ENCODE measurements at places on chromosomes 6 and 20.

GRCh38 chr20:4038676-4039370, 23.5 kb upstream of the RNF24 start:
- no peak for DNase-seq

- no peak for DNase-seq
Measured at GRCh38 chr6:87553159-87553765, 36.5 kb downstream of the RARS2 start.

- no peak for DNase-seq
Measured at GRCh38 chr20:37990571-37991151, 42.6 kb downstream of the TTI1 start.

GRCh38 chr6:105851113-105851580, 235.0 kb upstream of the PRDM1 start:
- no peak for DNase-seq

GRCh38 chr6:128479048-128479666, 41.2 kb downstream of the PTPRK start:
- DNase-seq = no peak

GRCh38 chr6:159110013-159110412, 59.2 kb upstream of the FNDC1 start:
- no peak for DNase-seq

DNA sequence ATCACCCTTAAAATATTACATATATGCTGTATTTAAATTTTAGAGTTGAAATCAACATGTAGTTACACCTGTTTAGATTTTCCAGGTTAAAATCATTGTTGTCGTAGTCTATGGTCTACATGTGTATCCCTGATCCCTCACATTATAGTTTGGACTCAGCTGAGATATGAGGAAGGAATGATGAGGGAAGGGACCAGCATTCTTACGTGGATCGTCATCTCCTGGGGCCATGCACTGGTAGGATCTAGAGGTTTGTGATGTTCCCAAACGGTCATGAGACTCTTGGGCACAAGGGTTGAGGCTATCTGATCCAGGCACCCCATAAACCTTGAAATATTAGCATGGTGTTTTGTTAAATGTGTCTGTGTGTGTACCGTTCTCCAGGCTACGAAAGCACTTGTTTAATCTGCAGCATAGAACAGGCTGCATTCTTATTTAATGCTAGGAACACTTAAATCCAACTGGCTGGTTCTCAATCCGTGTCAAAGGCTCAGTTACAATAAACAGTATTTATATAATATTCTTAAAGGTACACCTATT, 55.4 kb downstream of the IPCEF1 start:
- DNase-seq = no peak

- no peak for DNase-seq
Measured at GRCh38 chr6:115363379-115363778, 697.3 kb downstream of the FRK start.

DNA sequence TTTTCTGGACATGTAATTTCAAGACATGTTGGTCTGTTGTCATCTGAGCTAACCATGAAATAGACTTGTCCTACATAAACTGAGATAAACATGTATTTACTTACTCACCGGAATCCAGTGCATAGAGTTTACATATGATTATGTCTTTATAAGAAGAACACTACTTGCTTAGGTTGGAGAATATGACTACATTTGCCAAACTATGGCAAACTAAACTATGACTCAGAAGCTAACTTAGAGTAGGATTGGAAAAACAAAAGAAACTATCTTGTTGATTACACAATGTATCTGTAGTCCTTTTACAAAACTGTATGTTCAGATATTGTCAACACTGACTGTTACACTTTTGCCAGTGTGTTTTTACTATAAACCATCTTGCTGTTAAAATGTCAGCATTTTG, 113.3 kb downstream of the CRYBG1 start:
- no peak for DNase-seq

GRCh38 chr6:150537491-150537890, 62.2 kb upstream of the PLEKHG1 start:
- no peak for DNase-seq

DNA sequence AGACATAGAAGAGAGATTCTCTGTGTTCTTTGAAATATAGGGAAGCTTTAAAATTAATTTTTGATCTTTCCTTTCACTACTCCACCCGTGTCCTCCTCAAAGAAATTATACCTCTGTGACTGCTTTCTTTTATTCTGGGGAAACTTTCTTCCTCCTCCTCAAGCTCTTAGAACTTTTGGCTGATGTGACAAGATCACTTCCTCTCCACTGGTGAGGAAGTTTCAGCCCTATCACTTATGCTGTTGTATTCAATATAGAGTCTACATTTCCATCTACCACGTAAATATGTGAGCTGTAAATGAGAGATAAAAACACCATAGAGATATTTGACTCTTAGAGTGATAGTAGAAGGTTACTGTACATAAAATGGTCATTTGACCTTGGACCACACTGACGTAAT, 141.9 kb upstream of the SASH1 start:
- DNase-seq = no peak

GRCh38 chr20:3590164-3590563, 73.0 kb downstream of the GFRA4 start:
- no peak for DNase-seq

GRCh38 chr6:70414813-70415212, 1.5 kb downstream of the FAM135A start:
- no peak for DNase-seq

GRCh38 chr6:56259234-56260077, 12.1 kb upstream of the COL21A1 start:
- DNase-seq = no peak

DNA sequence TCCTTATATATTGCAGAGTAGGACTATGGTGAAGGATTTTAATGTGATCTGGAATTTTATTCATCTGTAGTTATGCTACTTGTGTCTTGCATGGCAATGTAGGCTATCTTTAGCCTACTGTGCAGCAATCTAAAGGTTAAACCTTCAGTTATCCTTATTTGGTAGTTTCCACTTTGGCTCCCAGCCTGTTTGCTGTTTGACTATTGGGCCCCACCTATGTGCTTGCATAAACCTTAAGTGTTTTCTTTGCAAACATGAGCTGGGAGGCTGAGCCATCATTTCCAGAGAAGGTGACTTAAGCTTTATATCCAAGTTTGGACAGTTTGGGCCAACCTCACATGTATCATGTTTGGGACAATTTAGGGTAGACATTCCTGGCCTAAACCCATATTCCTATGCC, 537.5 kb downstream of the BTBD3 start:
- DNase-seq = no peak

- DNase-seq = no peak
Measured at GRCh38 chr6:3698021-3698420, 53.5 kb downstream of the PXDC1 start.

DNA sequence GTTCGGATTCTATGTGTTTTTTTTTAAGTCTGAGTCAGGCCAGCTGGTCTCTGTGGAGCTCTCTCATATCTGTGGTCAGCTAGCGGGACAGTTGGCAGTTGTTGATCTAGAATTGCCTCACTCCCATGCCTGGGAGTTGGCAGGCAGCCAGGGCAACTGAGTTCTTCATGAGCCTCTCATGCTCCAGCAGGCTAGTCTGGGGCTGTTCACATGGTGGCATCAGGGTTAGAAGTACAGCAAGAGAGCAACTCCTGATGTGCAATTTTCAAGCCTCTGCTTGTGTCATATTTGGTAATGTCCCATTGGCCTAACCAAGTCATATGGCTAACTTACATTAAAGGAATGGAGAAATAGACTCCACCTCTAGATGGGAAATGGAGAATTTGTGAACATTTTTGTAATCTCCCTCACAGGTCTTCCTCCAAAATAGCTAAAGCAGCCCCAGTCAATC, 6.7 kb upstream of the IFT52 start:
- DNase-seq = no peak

GRCh38 chr6:1595271-1596087, 14.2 kb upstream of the FOXC1 start:
- no peak for DNase-seq

DNA sequence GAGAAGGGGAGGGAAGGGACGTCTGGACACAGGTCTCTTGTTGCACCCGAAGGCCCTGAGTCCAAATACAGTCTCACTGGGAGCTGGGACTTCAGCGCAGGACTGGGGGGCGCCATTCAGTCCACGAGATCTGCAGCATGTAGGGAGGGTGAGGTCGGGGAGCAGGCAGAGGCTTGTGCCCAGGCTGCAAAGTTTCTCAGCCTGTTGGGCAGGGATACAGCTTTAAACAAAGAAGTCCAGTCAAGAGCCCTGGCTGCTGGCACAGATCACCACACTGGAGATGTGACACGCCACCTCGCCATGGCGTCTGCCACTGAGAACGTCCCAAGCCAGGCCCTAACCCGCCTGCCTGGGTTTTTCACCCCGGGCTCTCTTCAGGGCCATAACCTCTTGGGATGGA, 256.6 kb downstream of the DLL1 start:
- DNase-seq = no peak

GRCh38 chr6:53342217-53342616, 6.5 kb downstream of the ELOVL5 start:
- DNase-seq = no peak

DNA sequence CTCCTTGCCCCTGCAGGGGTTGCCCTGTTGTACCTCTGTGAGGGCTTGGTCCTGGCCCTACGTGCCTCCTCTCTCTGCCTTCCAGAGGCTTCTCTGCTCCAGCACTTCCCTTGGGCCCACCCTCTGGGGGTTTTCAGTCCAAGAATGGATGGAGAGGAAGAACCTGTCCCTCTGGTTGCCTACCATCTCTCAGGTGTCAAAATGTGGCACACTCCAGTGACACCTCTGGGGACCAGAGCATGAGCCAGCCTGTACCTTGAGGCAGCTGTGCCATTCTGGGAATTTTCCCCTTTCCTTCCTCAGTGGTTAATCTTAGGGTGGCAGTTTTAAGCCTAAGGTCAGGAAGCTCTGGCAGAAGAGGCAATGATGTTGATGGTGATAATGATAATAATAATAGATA, 115.2 kb upstream of the ARMC2 start:
- DNase-seq = no peak

DNA sequence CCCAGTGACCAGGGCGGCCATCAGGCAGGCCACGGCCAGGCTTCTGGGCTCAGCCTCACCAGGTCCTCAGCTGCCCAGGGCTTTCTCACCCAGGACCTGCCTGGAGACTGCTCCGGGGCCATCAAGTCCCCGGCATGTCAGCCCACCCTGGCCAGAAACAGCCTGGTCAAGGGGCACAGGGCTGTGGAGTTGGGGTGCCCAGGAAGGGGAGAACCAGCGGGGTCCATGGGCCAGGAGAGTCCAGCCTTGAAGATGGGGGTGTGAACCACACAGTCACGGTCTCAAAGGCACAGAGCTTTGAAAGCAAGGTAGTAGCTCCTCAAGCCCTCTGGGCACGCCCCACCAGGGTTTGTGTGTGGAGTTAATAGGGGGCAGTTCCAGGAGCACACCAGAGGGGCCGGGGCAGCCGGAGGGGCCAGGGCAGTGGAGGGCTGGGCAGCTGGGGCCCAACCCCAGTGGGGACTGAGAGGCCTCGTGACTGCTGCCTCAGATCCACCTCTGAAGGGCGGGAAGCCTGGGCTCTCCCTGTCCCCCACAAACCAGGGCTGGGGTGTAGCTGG, 48.0 kb upstream of the BHLHE23 start:
- no peak for DNase-seq

GRCh38 chr6:35139924-35140638, 1.1 kb downstream of the TCP11 start:
- DNase-seq = no peak

- DNase-seq = no peak
Measured at GRCh38 chr20:37185686-37186085, 6.3 kb upstream of the MROH8 start.

GRCh38 chr6:89295981-89296380, 19.1 kb downstream of the GABRR2 start:
- DNase-seq = no peak

- no peak for DNase-seq
Measured at GRCh38 chr20:54611708-54612412, 136.5 kb downstream of the DOK5 start.

DNA sequence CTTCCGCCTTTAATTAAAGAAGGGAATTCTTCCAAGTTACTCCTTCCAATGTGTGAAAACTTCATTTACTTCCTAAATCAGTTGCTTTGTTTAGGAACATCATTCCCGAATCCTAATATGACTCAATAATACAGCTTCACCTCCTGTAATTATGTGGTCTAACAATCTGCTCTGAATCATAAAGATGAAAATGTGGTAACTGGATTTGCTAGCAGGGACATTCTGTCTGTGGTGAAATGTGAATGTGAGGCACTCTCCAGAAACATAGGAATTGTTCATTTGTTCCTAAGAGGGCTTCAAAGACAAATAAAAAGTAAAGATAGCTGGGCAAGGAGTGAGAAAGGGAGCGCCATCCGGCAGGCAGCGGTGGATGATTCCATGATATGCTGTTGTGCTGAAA, 678.1 kb downstream of the KIF16B start:
- no peak for DNase-seq

GRCh38 chr6:91240878-91241603, 654.2 kb upstream of the MAP3K7 start:
- DNase-seq = no peak

DNA sequence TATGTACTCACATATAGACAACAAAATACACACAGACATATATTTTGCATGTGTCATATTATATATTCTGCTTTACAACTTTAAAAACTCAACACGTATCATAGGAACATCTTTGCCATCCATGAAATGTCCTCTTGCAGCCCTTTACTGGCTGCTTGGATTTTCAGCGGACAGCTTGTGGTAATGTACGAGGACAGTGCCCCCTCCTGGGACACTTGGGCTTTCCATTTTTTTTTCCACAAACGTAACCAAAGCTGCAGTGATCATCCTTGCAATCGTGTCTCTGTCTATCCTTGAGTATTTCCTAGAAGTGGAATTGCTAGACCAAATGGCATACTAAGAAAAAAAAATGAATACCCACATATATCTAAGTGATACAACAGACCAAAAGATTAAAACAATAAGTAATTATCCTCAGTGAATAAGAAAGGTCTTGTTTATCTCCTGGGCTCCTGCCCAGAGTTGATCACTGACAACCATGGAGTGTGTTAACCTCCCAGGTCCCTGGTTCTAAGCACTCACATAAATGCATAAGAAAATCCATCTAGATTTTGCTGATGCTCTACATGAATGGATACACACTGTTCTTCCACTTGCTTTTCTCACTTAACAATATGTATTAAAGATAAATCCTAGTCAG, 18.1 kb downstream of the BPI start:
- DNase-seq = no peak

DNA sequence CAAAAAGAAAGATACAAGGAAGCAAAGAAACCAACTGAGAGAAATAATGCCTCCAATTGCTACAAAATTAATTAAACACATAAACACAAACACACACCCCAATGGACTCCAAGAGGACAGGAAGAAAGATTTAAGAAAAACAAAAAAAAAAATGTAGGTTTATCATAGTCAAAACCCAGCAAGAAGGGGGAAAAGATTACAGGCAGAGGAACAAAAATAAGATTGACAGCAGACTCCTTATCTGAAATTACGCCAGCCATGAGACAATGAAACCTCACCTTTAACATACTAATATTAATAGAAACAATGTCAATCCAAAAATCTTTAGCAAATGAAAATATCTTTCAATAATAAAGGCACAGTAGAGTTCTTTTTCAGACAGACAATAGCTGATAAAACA, 155.8 kb downstream of the RNGTT start:
- no peak for DNase-seq

Measured in stimulated activated CD4-positive, alpha-beta T cell treated with anti-CD3 and anti-CD28 coated beads, Interleukin-1b, Interleukin-23, amount 100 ng/mL, for 1 hour (primary cell).